ENCODE measurements at places on chromosomes 2 and 18.

DNA sequence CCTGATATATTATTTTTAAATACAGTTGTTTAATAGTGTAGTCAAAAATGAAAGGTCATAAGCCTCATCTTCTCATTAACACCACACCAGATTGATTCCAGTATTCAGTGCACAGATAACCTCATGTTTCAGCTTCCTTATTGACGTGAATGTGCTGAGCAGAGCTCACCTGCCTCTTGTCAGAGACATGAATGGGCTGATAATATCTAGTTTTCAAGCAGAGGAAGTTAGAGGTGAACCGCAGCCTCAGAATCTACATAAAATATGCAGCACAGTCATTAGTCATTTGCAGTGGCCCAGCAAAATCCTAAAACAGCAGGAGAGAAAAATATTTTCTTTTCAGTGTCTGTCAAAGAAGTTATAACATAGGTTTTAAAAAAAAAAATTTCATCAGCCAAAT lies 216.2 kb downstream of the GBX2 start:
- no peak for DNase-seq

GRCh38 chr2:173271825-173272224 lies 82.8 kb upstream of the CDCA7 start:
- no peak for DNase-seq

DNA sequence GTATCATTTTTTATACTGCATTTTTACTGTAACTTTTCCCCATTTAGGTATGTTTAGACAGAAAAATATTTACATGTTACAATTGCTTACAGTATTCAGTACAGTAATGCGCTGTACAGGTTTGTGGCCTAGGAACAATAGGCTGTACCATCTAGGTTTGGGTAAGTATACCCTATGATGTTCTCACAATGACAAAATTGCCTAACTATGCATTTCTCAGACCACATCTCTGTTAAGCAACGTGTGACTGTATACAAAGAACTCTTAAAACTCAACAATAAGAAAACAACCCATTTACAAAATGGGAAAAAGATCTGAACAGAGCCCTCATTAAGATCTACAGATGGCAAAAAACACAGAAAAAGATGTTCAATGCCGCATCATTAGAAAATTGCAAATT lies 29.4 kb downstream of the FAM210A start:
- DNase-seq = no peak

DNA sequence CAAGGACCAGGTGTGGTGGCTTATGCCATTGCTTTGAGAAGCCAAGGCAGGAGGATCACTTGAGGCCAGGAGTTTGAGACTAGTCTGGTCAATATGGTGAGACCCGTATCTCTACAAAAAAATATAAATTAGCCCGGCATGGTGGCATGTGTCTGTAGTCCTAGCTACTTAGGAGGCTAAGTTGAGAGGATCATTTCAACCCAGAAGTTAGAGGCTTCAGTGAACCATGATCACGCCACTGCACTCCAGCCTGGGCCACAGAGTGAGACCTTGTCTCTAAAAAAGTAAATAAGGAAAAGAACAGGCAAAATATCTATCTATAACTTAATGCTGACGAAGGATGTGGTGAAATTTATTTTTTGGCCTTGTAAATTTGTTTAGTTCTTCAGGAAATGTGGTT lies 78.1 kb downstream of the UGGT1 start:
- no peak for DNase-seq

GRCh38 chr18:61064911-61065310 lies 268.3 kb upstream of the CDH20 start:
- no peak for DNase-seq

DNA sequence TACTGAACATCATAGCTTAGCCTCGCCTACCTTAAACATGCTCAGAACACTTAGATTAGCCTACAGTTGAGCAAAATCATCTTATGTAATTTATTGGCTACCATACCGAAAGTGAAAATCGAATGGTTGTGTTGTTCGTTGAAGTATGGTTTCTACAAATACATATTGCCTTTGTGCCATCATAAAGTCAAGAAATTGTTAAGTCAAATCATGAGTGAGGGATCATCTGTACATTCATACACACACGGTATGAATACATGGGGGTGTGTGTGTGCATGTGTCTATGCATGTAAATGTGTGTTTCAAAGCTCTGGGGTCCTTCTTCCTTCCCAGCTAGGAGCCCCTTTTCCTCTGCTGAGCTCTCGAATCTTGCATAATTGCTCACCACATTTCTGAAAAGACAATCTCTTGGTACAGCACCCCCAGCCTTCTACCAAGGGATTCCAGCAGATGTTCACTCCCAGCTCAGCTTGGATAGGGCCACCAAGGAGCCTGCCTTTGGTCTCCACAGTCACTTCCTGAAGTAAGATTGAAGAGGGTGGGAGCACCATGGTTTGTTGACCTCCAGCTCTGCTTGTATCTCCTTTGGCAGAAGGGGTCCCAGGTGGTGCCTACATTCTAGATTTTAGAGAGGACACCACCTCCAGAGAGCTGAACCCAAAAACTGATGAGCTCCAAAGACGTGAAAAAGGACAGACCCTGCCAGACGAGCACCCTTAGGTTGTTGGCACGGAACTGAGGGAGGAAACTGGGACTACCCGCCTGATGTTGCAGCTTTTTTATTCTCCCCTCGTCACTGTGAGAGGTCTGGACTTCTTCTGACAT lies 33.2 kb upstream of the CYP1B1 start:
- no peak for DNase-seq

- DNase-seq = no peak
Measured at GRCh38 chr2:44615950-44616518, 254.3 kb downstream of the CAMKMT start.

DNA sequence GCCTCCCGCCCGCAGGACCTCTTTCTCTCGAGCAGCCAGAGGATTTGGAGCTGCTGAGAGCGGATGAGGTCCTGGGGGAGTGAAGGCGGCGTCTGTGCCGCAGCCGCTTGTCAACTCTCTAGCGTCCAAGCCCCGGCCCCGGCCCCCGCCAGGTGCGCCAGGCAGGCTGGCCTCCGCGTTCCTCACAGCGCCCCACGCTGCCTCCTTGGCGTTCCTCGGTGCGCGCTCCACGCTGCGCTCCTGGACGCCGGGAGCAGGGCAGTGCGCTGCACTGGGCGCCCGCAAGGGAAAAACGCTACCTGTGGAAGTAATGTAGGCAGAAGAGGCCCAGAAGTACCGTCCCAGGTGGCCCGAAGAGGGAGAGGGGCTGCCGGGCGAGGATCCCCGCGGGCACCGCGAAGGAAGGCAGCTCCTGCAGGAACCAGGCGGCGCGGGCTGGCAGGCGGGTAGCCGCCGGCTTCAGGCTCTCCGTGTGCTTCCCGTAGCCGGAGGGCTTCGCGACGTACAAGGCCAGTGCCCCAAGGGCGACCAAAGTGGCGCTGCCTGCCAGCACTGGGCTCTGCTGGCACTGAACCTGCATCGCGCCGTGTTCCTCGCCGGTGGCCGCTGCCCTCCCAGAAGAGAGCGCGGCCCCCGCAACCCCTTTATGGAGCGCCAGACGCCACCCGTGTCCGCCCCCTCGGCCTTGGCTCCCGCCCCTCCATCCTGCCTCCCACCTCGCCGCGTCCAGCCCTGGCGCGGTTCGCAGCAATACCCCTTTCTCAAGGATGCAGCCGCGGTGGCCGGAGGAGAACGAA lies at the start of gene SRD5A2:
Gene SRD5A2, minus strand, starts transcription at position 618 of the 797 bp plus-strand sequence. Its CDS starts 38 bp downstream, at position 580.
- DNase-seq = no peak

DNA sequence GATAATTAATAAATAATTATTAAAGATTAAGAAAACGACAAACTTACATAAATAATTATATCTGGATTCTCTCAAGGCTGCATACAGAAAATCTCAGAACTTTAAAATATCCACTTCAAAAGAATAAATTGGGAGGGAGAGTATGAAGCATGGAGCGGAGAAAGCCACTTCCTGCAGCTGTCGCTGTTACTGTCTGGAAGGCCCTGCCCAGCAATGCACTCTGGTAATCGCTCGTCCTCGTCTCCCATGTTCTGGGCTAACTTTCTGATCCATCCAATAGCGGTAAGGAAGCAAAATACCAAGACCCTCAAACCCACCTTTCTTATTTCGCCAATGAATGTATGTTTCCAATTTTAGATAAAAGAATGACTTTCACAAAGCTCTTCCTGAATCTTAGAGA lies 26.7 kb downstream of the CYRIA start:
- DNase-seq = no peak

DNA sequence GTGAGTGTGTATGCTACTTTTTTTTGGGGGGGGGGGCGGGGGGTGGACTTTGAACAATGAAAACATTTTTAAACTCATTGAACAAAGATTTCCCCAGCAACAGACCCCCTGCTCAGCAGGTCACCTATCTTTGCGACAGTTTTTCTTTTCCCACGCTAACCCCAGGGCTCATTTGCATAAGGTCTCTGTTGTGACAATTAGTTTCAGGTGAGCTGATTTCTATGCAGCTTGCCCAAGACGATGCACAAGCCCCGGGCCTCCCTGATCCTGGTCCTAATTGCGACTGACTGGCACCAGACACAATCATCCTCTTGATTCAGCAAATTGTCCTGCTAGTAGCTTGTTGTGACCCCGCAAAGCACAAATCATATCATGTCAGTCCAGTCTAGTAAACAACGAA lies 40.3 kb downstream of the ZEB2 start:
- DNase-seq = no peak

GRCh38 chr2:105134081-105134480 lies 96.2 kb downstream of the MRPS9 start:
- DNase-seq = no peak

GRCh38 chr2:99256677-99257076 lies 1.2 kb upstream of the LYG2 start:
- DNase-seq = no peak

DNA sequence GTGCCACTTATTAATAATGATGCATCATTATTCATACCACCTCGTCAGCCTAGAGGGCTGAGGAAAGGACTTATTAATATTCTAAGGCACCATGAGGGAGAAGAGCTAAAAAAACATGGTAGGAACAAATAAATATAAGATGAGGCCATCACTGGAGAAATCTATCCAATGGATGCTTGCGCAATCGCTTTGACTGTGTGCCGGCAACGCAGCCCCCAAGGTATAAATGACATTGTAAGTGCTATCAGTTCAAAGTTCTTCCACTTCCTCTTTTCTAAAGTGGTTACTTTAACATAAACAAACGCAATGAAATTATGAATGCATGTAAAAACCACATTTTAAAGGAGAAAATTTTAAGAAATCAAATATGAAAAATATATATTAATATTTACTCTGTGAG lies 164.6 kb downstream of the EIPR1 start:
- no peak for DNase-seq

DNA sequence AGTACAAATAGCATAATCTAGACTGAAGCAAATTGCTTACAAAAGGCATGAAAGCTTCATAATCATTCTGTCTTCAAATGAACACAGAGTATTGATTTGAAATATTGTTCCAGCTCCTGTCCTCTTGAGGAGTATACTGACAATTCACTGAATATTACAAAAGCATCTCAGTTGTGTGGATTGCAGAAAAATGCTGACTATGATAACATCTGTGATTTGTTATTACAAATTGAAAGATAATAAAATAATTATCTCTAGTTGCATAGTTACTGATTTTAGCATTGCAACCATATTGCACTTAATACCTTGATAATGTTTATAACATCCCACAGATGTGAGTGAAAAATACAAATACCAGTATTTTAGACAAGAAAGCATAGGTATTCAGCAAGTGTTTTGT lies 49.2 kb upstream of the FN1 start:
- DNase-seq = no peak

DNA sequence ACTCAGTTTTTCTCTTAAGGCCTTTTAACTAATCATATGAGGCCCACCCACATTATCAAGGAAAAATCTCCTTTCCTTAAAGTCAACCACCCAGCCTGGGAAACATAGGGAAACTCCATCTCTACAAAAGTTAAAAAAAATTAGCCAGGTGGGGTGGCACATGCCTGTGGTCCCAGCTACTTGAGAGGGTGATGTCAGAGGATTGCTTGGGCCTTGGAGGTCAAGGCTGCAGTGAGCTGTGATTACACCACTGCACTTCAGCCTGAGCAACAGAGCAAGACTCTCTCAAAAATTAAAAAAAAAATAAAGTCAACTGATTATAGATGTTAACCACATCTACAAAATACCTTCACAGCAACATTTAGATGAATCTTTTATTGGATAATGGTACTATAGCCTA lies 5.8 kb downstream of the DPYSL5 start:
- DNase-seq = no peak

- DNase-seq = no peak
Measured at GRCh38 chr18:54843314-54843713, 15.0 kb downstream of the RAB27B start.

Data from GDM1 (cell line).